Esophagus muscularis mucosa (tissue), 4 donors: ENCODE measurements at places on chromosomes 3 and 15.

DNA sequence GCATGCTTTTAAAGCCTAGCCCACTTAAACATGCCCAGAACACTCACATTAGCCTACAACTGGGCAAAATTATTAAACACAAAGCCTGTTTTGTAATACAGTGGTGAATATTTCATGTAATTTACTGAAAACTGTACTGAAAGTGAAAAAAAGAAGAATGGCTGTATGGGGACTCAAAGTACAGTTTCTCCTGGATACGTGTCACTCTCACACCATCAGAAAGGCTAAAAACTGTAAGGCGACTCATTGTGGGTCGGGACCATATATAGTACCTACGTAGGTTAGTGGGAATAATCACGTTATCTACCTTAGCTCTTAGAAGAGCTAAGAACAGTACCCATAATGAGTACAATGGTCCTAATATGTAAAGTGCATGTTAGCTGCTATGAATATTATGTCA lies 80.2 kb upstream of the SPATA12 start:
- DNase-seq, result no peak

GRCh38 chr3:71011565-71012287 lies 571.8 kb downstream of the FOXP1 start:
- DNase-seq, result no peak

DNA sequence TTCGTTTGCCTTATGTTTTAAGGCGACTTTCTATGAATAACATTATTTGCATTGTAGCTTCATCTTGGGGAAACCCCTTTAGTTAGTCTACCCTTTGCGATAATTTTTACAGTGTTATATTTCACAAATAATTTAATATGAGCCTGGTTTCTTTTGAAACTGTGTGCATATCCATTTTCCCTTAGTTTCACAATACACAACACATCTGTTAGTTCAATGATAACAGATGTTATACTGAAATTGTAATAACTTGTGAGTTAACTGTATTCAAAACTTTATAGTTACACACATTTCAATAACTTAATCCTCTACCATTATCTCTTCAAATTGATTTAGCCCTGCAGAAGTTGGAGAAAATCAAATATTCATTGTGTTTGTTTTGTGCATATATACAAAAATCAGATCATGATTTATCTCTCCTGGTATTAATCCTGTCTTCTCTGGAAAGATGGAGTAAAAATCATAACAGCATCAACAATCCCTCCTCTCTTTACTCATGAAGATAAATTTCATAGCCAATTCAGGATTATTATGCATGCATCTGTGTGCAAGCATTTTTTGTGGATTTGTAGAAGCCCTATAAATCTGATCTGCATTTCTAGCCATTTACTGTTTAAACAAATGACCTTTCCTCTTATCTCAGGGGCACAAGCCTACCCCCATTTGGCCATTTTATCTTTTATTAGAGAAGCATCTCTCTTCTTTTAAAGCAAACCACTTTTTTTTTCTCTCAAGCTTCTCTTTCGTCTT lies 304.0 kb downstream of the VPS13C start:
- DNase-seq, result no peak

- no peak for DNase-seq
These were observed 7.7 kb upstream of the RFTN1 start for GRCh38 chr3:16520970-16521881.

GRCh38 chr3:33807191-33807590 lies 8.8 kb downstream of the PDCD6IP start:
- DNase-seq, result no peak

DNA sequence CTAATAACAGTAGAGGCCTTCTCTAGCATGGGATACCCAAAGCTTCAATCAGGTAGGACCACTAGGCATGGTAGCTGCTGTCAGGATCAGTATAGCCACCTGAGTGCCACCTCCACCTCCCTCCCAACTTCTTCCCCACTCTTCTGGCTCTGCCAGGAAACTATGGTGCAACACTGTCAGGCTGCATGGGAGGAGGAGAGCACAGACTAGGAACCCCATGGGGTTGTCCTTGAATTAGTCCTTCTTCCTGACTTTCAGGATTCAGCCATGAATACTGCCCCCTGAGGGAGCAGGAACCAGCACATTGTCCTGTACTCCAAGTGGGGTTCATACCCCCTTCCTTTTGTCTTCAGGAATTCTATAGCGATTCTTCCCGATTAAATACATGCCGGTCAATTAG lies 340.8 kb upstream of the ONECUT1 start:
- peak; percentile 82 for DNase-seq

DNA sequence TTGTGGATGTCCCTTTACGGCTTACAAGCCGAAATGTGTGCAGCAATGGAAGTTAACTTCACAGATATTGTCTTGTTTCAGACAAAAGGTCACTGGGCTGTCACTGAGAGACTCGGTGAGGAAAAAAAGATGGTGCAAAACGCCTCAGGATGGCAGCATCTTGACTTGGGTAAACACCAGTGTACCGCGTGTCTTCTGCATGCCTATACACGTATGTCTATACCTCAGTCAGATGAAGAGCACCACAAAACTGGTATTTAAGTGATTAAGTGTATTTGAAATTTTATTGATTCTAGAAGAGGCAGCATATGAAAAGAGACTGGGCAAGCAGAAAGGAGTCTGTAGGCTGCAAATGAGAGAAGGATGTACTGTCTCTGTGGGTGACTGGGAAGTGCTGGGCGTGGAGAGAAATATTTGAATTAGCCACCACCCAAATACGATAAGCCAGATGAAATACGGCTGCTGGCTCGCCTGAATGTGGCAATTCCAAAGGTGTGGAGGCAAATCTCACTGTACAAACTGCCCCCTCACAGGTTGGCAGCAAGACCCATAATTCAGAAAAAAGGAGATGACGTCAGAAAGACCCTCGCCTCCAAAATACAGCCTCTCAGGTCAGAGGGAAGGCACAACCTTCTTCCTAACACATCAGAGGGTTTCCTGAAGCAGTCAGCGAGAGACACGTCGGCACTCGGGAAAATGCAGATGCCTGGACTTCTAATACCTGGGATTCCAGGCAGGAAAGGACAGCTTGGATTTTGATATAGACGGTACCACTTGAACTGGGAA lies 53.4 kb upstream of the NEO1 start:
- peak; percentile 31 for DNase-seq

GRCh38 chr3:141413391-141413790 lies 45.1 kb downstream of the ZBTB38 start:
- no peak for DNase-seq

DNA sequence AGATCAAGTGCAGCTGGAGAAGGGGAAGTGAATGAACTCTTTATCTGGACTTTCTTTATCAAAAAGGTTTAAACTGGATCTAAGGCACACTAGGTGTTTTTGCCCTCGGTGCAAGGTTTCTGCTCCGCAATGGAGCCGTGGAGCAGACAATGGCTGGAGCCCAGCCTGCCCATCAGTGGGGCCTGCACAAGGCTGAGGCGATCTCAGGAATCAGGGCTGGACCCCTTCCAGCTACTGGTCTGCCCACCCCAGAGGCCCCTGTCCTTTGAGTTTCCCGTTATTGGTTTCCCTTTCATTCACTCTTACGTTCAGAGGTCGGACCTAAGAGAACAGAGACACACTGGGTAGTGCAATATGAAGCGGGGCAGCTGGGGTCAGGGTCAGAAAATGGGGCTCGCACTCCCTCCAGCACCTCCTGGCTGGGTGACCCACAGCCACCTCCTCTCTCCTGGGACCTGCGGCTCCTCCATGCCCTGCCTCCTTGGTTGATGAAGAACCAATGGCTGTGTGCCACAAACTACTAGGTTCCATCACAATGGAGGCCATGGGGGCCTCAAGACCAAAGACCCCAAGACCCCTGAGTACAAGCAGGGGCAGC lies 164.6 kb downstream of the CHSY1 start:
- DNase-seq, result no peak

- DNase-seq, result no peak
These were observed 407.2 kb upstream of the TPRG1 start for GRCh38 chr3:188764609-188765008.

DNA sequence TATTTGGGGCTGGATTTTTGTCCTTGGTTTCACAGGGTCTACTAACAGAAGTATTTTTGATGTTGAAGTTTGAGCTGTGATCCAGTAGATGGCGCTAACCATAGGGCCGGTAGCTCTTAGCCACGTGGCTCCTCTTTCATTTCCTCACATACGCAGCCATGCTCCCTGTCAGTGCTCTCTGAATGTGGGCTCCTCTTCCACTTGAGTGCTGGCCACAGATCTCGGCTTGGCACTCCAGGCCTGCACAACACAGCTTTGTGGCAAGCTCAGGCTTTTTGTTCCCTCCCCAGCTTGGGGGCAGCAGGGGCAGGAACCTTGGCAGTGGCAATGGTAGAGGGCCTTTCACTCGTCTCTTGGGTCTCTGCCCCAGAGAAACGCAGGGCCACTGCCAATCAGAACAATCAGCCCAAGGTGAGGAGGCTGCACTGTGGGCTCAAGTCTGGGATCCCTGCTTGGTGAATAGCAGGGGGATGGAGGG lies 18.6 kb upstream of the DNAAF4 start:
- DNase-seq, result no peak

DNA sequence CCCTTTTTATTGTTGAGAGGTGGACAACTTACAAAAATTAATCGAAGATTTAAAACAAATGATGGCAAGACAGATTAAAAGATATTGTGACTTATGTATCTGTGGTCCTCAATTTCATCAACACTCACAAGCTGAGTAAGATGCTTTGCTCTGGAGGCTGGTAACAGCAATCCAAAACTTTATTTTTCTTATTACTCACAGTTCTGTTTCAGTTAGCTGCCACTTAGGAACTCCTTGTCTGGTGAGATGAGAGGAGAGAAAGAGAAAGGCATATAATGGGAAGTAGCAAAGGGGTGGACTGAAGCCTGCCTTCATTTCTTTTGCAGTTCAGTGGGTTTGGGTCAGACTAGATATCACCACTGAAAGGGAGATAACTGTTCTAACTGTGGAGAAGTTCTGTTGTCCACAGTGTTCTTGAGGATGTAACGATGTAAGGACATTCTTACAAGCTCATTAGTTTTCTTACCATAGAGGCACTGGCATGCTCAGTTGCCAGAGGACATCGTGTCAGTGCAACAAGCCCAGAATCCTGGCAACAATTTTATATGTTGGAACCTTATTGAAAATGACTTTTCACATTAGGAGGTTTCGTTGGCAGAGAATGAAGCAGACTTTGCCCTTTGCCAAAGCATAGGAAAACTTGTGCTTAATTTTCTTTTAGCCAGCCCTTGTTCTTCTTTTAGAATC lies 93.6 kb downstream of the PLCL2 start:
- no peak for DNase-seq

- DNase-seq, result no peak
These were observed 77.0 kb downstream of the PGPEP1L start for GRCh38 chr15:98930576-98930975.

GRCh38 chr3:104206925-104207324 lies 1159.8 kb upstream of the ALCAM start:
- no peak for DNase-seq

DNA sequence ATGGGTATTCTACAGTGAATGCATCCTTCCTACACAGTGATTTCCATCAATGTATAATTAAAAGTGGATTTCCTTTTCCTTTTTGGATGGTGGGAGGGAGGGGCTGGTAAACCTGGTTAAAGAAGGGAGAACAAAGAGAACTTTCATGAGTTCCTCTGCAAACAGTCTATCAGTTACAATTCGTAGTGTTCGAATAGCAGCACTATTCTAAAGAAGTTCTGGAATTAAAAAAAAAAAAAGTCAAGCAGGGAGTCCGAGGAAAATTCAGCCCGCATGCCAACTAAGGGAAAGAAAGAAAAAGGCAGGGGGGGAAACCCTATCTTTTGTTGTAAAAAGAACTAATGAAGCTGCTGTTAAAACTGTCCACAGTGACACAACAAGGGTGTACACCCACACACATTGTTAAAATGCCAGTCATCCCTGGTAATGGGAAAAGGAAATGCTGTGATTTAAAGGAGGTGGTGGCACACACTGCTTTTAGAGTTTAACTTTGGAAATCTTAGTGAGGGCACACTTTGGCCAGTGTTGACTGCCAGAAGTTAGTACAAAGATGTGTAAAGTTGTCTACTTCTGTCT lies 521.2 kb downstream of the ZIC1 start:
- DNase-seq, result no peak

DNA sequence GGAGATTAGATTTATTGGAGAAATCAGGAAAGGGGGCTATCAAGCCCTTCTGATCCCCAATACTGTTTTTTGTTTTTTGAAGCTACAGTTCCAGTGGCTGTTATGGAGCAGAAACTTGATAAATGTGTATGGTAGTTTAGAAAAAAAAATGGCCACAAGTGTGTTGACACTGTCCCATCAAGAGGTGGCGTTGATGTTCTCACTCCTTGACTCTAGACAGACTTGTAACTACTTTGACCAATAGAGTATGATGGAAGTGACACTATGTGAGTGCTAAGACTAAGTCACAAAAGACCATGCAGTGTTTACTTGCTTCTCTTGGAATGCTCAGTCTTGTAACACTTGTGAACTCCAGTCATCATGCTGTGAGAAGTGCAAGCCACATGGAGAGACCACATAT lies 356.7 kb downstream of the PDCD6IP start:
- no peak for DNase-seq

DNA sequence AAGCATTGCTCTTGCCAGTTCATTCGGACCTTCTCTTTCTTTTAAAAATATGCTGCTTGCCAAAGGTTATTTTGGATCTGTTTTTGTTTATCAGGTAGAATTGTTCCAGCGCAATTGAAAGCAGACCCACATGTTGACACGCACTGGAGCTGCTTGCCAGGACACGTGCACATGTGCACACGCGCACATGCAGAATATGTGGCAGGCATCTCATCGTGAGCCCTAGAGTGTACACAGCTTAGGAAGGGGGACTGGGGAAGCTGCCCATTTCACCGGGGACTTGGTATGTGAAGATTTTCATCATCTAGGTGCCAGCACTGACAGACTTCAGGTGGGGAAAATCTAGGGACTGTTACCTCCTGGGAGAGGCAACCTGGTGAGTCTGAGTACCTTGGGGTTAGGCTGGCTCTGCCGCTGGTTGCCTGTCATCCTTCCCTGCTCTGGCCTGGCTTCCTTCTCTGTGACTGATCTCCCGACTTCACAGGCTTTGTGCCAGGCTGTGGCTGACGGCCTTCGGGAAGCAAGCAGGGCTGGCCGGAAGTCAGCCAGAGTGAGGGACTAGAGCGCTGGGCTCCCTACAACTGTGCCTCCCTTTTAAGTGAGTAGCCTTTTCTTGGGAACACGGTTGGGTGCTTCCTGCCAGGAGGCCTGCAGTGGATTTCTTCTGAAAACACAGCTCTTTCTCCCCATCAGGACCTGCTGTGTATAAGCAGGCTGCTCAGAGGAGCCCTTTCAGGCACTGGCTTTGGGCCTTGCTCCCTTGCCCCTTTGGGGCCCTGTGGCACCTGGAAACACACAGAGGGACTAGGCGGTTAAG lies 129.3 kb downstream of the EEFSEC start:
- DNase-seq, result peak; percentile 89

GRCh38 chr3:5846261-5846660 lies 658.8 kb downstream of the EDEM1 start:
- no peak for DNase-seq

DNA sequence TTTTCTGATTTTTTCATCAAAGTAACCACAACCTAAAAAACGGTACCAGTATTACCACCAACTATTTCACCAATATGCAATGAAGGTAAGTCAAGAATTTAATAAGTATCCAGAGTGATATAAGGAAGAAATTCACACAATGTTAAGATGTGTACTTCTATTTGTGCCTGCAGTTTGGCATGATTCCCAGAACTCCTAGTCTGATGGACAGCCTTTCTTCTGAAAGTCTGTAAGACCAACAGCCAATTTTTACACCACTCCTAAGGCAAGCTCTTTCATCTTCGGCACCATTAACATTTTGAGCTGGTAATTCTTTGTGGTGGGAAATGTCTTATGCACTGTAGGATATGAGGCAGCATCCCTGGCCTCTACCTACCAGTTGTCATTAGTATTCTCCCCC lies 108.3 kb downstream of the VPS13C start:
- no peak for DNase-seq
